ENCODE measurements at places on chromosomes 6 and 20. TPM values are rescaled to one million over a fixed set of nuclear protein-coding genes. Genes with fewer than 3 reads are reported as not detected.

DNA sequence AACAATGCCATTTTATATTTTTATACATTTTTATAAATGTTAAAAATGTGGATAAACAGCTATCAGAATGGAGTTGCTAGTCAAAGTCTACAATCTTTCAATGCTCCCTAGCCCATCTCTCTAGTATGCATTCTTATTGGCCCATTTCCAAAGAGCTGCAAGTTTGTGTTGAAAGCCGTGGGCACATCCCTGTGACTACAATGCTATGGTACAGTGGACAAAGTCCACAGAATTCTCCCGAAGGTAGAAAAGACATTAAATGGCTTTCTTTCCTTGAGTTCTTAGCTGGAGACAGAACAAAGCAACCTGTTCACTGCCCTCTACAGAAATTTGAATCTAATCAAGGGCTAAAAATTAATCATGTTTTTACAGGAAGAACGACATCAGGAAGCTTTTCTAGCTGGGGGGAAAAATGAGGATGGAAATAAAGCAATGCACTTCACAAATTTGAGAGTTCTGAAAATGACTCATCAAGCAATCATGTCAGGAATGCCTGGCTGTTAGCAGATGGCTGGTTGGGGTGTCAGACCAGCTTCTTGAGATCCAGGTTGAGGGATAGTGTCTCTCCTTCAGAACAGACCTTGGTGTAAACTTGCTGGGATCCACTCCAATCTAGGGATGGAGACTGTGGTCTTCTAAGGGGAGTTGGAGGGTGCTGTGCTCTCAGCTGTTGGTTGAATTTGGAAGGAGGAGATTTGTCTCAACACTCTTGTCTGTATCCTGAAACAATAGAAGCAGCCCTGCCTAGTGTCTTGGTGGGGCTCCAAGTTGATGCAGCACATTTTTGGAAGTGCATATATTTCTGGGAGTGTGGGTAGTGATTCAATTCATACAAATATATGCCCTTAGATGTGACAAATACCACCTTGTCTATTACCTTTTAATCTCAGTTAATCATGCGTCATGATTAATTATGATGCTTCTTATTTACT, 143.4 kb upstream of the PHACTR1 start:
- no peak for DNase-seq

DNA sequence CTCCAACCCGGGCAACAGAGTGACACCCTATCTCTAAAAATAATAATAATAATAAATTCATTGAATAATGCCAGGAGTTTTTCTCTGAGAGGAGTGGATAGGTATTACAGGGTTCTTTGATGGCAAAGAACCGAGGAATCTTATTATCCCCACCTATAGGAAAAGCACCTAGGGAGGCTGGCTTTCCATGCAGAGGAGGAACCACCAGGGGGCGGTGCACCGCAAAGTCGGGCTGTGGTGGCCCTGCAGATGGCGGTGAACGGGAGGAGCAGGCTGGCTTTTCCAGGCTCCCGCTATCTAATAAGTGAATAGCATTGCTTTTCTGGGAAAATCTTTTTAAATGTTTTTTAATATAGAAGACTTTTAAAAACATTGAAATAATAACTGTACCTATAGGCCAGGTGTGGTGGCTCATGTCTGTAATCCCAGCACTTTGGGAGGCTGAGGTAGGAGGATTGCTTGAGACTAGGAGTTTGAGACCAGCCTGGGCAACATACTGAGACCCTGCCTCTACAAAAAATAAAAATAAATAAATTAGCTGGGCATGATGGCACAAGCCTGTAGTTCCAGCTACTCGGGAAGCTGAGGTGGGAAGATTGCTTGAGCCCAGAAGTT, 864.2 kb downstream of the KIF16B start:
- DNase-seq: peak; percentile 57

DNA sequence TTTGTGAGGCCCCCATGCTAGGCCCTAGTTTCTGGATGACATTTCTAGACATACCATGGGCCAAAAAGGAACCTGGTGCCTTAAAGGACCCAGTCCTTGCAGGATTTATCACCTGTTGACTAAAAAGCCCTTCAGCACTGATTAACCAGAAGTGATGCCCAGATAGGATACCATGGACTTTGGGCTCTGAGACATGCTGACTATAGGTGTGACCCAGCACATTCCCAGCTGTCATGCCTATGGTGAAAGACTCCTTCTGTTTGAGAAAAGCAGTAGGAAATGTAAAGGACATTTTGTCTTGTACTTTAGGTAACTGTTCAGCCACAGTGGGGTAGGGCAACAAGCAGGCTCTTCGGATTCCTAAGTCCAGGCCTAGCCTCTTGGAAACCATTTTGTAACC, 724.2 kb downstream of the CD109 start:
- DNase-seq: no peak

- DNase-seq: peak; percentile 6
These were observed 6.1 kb downstream of the PRDM13 start for GRCh38 chr6:99612551-99613408.

DNA sequence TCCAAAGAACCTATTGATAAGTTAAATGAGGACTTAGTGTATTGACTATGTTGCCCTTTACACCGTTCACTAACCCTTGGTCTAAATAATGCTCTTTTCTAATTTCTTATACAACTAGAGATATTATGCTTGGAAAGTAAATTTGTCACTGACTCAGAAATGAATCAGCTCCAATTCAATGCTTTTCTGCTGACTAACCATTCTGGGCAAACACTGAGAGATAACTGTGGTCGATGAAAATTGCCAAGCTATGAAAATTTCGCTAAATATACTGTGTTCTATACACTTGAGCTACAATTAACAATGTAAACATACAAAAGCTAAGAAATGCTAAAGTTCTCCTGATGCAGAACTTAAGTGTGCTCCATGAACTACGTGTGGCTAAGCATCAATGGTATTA, 23.1 kb upstream of the FBXO9 start:
- DNase-seq: no peak

DNA sequence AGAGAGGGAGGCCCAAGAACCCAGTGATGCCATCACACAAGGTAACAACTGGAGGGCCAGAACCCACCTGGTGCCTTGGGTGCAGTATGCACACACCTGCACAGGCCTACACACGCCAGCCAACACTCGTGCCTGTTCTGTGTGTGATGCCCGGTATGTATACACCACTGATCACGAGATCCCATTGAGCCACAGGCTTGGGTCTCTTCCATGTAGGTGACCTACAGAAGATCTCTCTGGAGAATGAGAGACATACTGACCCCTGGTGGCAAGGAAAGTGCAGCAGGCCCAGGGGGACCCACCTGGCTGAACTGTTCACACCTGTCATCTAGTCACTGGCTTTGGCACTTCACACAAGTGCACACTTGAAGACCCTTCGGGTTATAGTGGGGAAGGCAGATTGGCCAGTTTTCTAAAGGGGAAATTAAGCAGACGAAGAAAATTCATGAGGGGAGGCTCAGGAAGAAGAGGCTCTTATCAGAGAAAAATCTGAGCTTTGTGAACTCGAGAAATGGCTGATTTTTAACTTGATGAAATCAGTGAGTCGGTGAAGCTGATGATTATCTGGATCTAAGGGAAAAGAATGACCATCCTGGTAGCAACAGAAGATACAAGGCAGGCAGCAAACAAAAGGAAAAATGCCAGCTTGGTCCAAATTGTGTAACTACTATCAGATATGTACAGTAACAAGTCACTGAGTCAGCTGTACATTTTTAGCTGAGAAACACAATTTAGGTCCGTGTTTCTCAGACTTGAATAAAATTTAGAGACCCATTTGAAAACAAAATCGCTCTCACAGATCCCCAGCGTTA, 69.1 kb upstream of the PBOV1 start:
- peak; percentile 57 for DNase-seq

GRCh38 chr6:84033523-84034451, at the start of gene MRAP2:
TSS of gene MRAP2 (plus strand) at chr6:84033772. CDS start at chr6:84055319, 21,547 bp downstream.
- DNase-seq: peak; percentile 7

The VGLL2 gene
- total RNA-seq: not detected

The GNAS-AS1 gene
- total RNA-seq: 3.0 TPM

- no peak for DNase-seq
These were observed 329.8 kb upstream of the EPHA7 start for GRCh38 chr6:93749191-93749590.

DNA sequence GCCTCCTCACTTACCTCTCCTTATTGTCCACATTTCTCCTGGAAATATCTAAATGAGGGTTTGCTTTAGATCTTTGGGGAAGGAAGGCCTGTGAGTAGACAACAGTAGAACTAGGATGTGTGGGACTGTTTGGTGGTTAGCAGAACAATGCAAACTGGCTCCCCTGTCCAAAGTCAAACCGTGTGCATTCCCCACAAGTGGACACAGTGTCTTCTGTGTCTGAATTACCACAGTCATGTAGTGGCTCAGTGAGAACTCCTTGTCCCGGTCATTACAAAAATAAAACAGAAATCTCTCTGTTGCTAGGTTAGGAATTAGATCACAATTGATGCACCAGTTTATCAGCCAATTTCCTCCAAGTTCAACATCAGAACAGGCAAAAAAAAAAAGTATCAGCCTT, 455 bp upstream of the ADGRF4 start:
- no peak for DNase-seq

The MOG gene
- total RNA-seq: not detected

- no peak for DNase-seq
These were observed 38.9 kb downstream of the COX4I2 start for GRCh38 chr20:31676609-31676989.

The TFAP2A gene
- total RNA-seq: not detected

The COL12A1 gene
- total RNA-seq: not detected

The TSPO2 gene
- not detected for total RNA-seq

GRCh38 chr20:62378215-62378614, 8.7 kb upstream of the RPS21 start:
- DNase-seq: no peak

The ARMH2 gene
- total RNA-seq: 0.31 TPM

DNA sequence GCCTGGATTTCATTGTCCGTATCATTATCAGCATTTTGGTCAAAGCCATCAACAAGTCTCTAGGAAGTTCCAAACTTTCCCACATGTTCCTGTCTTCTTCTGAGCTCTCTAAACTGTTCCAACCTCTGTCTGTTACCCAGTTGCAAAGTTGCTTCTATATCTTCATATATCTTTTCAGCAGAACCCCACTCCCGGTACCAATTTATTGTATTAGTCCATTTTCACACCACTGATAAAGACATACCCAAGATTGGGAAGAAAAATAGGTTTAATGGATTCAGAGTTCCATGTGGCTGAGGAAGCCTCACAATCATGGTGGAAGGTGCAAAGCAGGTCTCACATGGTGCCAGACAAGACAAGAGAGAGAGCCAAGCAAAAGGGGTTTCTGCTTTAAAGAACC, 293.2 kb downstream of the EPM2A start:
- DNase-seq: no peak

The TGM3 gene
- total RNA-seq: not detected

DNA sequence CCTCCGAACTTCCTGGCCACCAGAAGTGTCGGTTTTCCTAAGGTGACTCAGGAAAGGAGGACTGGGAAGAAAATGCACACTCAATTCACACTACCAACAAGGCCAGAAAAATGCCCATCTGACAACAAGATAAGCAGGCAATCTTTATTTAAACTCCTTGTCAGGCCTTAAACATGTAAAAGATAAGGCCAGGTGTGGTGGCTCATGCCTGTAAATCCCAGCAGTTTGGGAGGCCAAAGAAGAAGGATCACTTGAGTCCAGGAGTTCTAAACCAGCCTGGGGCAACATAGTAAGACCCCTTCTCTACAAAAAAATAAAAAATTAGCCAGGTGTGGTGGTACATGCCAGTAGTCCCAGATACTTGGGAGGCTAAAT, 7.6 kb upstream of the ID1 start:
- DNase-seq: no peak

DNA sequence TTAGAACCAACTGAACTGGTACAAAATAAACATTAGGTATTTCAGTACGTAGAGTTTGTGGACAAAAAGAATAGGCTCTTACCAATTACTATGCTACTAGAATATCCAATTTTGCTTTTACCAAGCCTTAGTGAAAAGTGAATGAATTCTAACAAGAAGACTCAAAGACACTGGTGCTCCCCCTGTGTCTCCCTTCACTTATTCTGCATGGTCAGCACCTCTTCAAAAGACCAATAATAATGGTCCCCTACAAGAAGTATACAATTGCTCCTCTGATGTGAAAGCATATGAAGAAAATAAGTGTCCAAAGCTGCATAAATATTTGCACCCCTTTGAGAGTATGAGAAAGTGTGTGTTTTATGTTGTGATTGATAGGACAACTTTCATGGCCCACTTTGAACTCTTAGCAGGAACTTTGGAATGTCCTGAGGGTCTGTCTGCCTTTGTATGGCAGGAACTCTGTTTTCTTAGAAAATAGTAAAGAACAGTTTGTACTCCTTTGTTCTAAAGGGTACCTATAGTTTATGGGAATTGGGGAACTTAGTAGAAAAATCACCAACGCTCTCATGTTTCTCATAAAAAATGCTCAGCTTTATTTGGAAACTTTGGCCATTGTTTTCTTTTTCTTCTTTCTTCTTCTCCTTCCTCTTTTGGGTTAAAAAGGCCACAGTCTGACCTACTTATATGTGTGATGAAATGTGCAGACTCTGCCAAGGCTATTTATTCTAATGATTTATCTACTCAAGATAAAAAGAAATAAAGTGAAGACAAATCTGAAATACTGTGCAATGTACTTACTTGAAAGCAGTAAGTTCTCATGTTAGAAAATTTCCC, 352.4 kb downstream of the LAMA2 start:
- no peak for DNase-seq

GRCh38 chr6:31701666-31702404, 1.3 kb downstream of the ABHD16A start:
- DNase-seq: no peak

The PI16 gene
- total RNA-seq: 1.7 TPM

DNA sequence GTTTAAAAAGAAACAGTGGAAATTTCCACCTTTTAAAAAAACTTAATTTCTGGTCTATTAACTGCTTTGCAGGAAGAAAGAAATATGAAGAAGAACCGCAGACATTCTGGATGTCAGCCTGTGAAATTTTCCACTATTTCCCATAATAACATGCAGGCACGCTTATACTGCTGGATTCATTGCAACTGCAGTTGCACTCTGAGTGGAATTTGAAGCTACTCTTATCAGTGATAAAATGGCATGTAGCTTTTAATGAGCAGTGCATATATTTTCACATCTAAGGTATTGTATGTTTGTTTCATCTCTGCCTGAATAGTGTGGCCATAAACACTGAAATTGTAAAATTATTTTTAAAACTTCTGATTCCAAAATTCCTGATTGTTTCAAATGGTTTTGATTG, 28.2 kb downstream of the NCOA3 start:
- no peak for DNase-seq

The PI3 gene
- total RNA-seq: not detected

- no peak for DNase-seq
These were observed 82.3 kb upstream of the CD83 start for GRCh38 chr6:14035071-14035847.

GRCh38 chr6:158149641-158150040, 18.4 kb downstream of the SERAC1 start:
- no peak for DNase-seq

GRCh38 chr20:51542571-51543421, at the start of gene NFATC2:
TSS of gene NFATC2 (minus strand) at chr20:51542719. CDS start at chr20:51542499, 220 bp downstream.
- DNase-seq: no peak

GRCh38 chr6:134035823-134036296, 16.6 kb downstream of the SLC2A12 start:
- DNase-seq: no peak

The EDN3 gene
- not detected for total RNA-seq

- DNase-seq: no peak
These were observed 43.4 kb downstream of the TAF8 start for GRCh38 chr6:42093582-42094329.
